ENCODE measurements at places on chromosomes 4 and X.

- no peak for DNase-seq
Observed at GRCh38 chr4:30716158-30716557, 4.0 kb upstream of the PCDH7 start.

DNA sequence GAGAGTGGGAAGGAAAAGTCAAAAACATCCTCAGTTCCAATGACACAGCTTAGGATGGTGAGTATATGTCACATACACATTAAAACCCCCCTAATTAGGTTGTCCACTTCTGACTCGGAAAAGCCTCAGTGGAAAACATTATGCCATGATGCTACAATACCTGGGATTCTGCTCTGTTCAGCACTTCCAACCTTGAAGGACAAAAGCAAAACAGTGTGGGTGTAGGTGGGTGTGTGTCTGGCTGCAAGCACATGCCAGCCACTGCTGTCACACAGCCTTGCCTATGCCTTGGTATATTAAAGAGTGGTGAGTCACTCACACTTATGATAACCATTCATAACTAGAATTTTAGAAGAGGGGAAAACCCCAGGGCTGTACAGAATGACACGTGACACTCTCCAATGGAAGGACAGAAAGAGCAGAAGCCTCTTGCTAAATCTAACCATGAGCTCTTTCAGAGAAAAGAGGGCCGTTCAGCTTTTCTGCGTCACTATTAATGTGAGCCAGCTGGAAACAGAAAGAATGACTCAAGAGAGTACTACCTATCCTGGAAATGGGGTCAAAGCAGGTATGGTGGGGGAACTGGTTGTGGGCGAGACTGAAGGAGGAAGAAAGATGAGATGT lies 159.6 kb downstream of the TET2 start:
- DNase-seq: peak; percentile 59

DNA sequence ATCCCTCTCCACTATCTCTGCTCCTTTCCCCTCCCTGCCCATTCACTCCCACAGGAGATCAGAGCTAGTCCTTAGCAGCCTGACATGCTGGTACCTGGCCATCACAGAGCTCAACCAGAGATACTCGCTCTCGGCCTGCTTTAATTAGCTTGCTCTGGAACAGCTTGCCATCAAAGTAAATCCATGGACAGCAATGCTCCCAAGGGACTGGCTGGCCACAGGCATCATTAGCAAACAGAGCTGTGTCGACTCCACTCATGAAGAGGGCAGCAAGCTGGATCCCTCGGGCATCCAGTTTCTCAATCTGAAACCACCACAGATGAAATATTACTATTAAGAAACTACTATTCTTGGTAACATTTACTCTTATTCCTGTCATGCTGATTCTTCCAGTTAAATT lies 43.4 kb upstream of the PHF8 start:
- DNase-seq: no peak

GRCh38 chr4:138959097-138959815 lies 56.3 kb upstream of the NOCT start:
- no peak for DNase-seq

DNA sequence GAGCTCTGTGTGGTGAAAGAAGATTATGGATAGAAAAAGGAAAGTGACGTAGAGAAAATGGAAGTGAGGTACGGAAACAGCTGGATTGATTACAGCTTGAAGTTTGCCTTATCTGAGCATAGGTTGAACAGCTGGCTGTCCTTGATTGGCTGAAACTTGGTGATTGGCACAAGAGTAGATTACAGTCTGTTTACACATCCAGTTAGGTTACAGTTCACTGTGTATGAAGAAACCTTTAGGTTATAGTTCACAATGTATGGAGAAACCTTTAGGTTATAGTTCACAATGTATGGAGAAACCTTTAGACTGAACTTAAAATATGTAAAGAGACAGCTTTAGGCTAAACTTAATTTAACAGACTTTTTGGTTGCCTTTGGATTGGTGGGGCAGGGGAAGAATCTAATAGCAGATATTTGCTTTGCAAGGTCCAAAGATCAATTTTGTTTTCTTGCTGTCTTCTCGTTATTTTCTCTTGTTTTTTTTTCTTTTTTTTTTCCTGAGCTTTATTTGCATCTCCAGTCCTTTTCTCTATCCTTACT lies 15.6 kb upstream of the ART3 start:
- DNase-seq: no peak
